ENCODE measurements at places on chromosomes 7 and 10. TPM values are rescaled to one million over a fixed set of nuclear protein-coding genes. Genes with fewer than 3 reads are reported as not detected.

Gene PHKG1
- total RNA-seq, result 1.3 TPM

Gene TCAF2
- 7.2 TPM for total RNA-seq

Gene CC2D2B
- total RNA-seq, result 0.07 TPM

Gene ACBD7
- total RNA-seq, result 0.83 TPM

Gene NKX2-3
- total RNA-seq, result not detected

Gene MSMB
- total RNA-seq, result not detected

Gene TSPAN15
- total RNA-seq, result 1.7 TPM

Gene PLEKHS1
- total RNA-seq, result not detected
